Pulmonary artery endothelial cell (primary cell): ENCODE measurements at places on chromosomes 11 and 22. TPM values are rescaled to one million over a fixed set of nuclear protein-coding genes. Genes with fewer than 3 reads are reported as not detected.

The MIOX gene
- total RNA-seq, result not detected in 2 replicates

The CTSW gene
- total RNA-seq, result 0.07 TPM in 1 of 2 replicates, not detected in the other

The CRYAB gene
- 0.33 and 2.7 TPM in 2 replicates for total RNA-seq

The OR51B5 gene
- total RNA-seq, result not detected in 2 replicates

The USP2 gene
- 0.13 and 0.14 TPM in 2 replicates for total RNA-seq

The CRYBB2 gene
- total RNA-seq, result not detected in 2 replicates
